Kidney (tissue), 22 donors: ENCODE measurements at places on chromosomes 6 and 20.
A peak's percentile ranks its signal among the peaks of the same experiment; 100 is the strongest.

GRCh38 chr6:108576709-108577108 is 16.0 kb downstream of the FOXO3 start:
- no peak for DNase-seq
- peaks cover 4% of the 10 kb centered on the region for H3K36me3 ChIP-seq
- H3K4me3 ChIP-seq, result no peak overlapping the region
- no peak overlapping the region for H3K27ac ChIP-seq
- peaks cover 43% of the 10 kb centered on the region for H3K4me1 ChIP-seq

DNA sequence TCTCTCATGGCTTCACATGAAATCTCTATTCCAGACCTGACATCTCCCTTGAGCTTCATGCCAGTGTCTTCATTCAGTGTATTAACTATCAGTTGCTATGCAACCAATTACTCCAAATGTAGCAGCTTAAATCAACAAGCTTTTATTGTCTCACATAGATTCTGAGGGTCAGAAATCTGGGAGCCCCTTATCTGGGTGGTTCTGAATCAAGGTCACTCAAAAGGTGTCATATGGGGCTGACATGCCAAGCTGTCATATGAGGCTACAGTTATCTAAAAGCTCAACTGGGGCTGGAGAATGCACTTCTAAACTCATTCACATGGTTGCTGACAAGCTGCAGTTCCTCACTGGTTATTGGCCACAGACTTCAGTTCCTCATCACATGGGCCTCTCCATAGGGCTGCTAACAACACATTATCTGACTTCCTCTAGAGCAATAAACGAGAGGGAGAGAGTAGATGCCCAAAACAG is 7.3 kb upstream of the CGA start:
- no peaks in the 10 kb centered on the region for H3K4me1 ChIP-seq
- H3K36me3 ChIP-seq, result no peaks in the 10 kb centered on the region
- no peaks in the 10 kb centered on the region for H3K27me3 ChIP-seq
- no peak for DNase-seq
- H3K4me3 ChIP-seq, result no peak overlapping the region

- no peaks in the 10 kb centered on the region for H3K27me3 ChIP-seq
- no peaks in the 10 kb centered on the region for H3K36me3 ChIP-seq
- no peak overlapping the region for H3K4me3 ChIP-seq
- no peak overlapping the region for H3K27ac ChIP-seq
- no peak for DNase-seq
- H3K4me1 ChIP-seq, result no peaks in the 10 kb centered on the region
These were observed 289.2 kb downstream of the CD83 start for GRCh38 chr6:14406614-14407331.

DNA sequence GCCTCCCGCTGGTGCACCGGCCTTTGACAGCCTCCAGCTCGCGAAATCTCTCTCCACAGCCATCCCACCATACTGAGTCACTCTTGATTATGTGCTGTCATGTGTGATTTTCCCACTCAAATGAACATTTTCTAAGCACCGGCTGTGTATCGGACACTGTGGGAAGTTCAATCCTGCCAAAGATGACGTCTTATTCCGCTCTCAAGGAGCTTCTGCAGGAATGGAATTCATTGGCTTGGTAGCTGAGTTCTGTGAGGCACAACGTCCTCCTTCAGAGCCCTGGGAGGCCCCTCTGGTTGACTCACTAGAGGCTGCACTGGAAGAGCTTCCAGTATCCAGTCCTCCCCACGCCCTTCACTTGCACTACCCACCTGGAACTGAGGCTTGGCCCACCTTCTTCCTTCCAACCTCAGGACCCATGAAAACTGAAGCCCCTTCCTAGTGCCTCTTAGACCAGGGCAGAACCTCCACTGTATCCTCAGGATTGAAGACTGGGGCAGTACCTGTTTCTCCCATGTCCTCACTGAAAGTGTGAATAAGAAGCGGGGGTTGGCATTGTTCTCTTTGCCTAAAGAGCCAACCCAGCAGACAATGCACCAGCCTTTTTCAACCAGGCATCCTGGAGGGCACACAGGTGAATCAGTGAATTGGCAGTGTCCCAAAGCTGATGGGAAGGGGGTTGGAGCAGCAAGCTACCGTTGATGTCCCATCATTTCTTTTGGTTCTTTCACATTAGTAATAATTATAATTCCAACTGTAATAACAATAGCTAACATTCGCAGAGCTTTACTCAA is 1.7 kb downstream of the UNC5CL start:
- peaks cover 6% of the 10 kb centered on the region for H3K4me1 ChIP-seq
- DNase-seq, result no peak
- peak overlapping the region; percentile 38 for H3K27ac ChIP-seq
- H3K4me3 ChIP-seq, result peak overlapping the region; percentile 65

- H3K36me3 ChIP-seq, result no peaks in the 10 kb centered on the region
- H3K4me3 ChIP-seq, result no peak overlapping the region
- no peak overlapping the region for H3K27ac ChIP-seq
- H3K4me1 ChIP-seq, result no peaks in the 10 kb centered on the region
- H3K27me3 ChIP-seq, result no peaks in the 10 kb centered on the region
- DNase-seq, result no peak
These were observed 19.5 kb upstream of the TMX4 start for GRCh38 chr20:8039042-8039441.

- no peaks in the 10 kb centered on the region for H3K27me3 ChIP-seq
- peaks cover 4% of the 10 kb centered on the region for H3K36me3 ChIP-seq
- peak overlapping the region; percentile 48 for H3K4me3 ChIP-seq
These were observed 108.2 kb downstream of the NOL4L start for GRCh38 chr20:32476684-32477593.

GRCh38 chr6:30075790-30076732 is 492 bp upstream of the RNF39 start:
- no peak overlapping the region for H3K4me3 ChIP-seq
- H3K27me3 ChIP-seq, result peaks cover 57% of the 10 kb centered on the region
- H3K4me1 ChIP-seq, result peaks cover 3% of the 10 kb centered on the region
- H3K27ac ChIP-seq, result no peak overlapping the region
- H3K36me3 ChIP-seq, result no peaks in the 10 kb centered on the region

GRCh38 chr20:62287129-62287528 is 15.7 kb upstream of the ADRM1 start:
- DNase-seq, result no peak
- H3K27me3 ChIP-seq, result no peaks in the 10 kb centered on the region
- H3K4me1 ChIP-seq, result no peaks in the 10 kb centered on the region
- H3K36me3 ChIP-seq, result no peaks in the 10 kb centered on the region
